ENCODE measurements at places on chromosomes 5 and 9. TPM values are rescaled to one million over a fixed set of nuclear protein-coding genes. Genes with fewer than 3 reads are reported as not detected.

Gene HARS1
- total RNA-seq, result 48.7 TPM

DNA sequence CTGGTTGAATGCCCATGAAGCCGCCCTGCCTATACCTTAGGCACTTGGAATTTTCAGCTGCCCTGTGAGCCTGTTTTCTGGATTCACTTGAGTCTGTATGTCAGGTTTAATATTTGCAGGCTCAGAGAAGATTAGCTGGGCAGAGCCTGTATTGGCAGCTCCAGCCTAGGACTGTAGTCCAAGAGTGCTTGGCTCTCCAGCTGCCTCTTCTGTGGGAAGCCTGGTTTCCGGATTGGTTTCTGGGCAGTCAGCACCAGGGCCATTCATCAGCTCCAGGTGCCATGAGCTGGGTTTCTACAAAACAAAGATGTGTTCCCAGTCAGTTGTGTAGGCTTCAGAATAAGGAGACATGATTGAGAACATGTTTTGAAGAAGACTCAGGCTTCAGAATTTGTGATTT is 90.1 kb downstream of the ARHGAP26 start:
- DNase-seq, result no peak

- no peak for DNase-seq
Measured at GRCh38 chr5:55187370-55187769, 14.4 kb upstream of the CDC20B start.

GRCh38 chr5:72441862-72442540 is 65.2 kb downstream of the ZNF366 start:
- no peak for DNase-seq

- DNase-seq, result no peak
Measured at GRCh38 chr5:126514131-126514557, 80.9 kb downstream of the ALDH7A1 start.

GRCh38 chr5:134555890-134556311 is 30.4 kb downstream of the JADE2 start:
- peak; percentile 52 for DNase-seq

DNA sequence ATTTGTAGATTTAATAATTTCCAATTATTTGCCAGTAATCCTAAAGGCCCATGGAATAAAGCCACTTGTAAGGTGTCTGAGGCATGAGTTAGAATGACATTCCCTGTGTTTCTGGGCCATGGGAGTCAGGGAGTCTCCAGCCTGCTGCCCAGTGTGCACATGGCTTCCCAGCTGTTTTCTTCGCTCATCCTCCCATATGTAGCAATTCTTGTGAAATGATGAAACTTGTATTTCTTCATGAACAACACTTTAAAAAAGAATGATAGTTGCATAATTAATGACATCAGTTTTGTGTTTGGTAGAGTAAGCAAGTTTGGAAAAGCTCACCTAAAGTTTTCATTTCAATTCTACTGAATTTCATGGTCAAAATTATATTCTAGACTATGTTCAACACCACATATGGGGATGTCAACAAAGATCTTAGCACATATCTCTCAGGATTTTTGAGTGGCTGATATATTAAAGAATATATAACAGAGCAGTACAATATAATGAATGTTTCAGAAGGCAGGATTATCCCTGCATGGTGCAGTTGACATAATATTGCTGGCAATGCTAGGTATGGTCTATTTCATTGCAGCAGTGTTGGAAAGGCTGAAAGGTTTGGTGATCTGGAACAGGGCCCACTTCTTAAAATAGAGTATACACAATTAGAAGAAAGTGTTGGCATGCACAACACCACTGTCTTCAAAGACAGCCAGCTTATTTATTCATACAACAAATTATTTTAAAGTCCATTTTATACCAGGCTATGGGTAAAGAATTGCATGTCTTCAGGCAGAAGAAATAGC is 44.7 kb downstream of the GRIN3A start:
- DNase-seq, result no peak

- DNase-seq, result no peak
Measured at GRCh38 chr5:56800186-56800585, 15.2 kb upstream of the MAP3K1 start.

- no peak for DNase-seq
Measured at GRCh38 chr5:177462021-177462670, 11.3 kb downstream of the DBN1 start.

DNA sequence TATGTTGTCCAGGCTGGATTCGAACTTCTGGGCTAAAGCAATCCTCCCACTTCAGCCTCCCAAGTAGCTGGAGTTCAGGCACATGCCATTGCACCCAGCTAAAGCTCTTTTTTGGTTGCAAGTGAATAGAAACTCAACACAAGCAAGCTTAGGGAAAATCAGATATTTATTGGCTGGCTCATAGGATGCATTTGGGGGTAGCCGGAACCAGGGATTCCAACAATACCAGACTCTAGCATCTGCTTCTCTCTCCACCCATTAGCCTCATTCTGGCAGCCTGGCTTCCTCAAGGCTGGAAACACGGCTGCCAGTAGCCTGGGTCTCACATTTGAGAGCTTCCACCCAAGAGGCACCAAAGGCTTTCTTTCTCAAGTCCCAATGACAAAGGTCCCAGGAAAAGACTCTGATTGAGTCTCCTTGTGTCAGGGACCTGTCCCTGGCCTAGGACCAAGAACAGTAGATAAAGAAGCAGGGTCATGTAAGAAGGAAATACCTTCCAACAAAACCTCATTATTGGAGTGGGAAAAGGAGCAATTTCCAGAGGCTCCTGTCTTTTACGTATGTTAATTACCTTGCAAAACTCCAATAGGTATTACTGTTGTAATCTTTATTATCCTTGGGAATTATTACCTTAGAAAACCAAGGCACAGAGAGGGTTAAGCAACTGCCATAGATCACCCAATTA is 23.0 kb upstream of the B4GALT1 start:
- DNase-seq, result no peak

Gene CORO2A
- total RNA-seq, result 7.7 TPM

Gene TAS2R1
- not detected for total RNA-seq

Gene HMGXB3
- total RNA-seq, result 27.2 TPM

GRCh38 chr9:107944387-107944786 is 454.8 kb upstream of the KLF4 start:
- no peak for DNase-seq

- no peak for DNase-seq
Measured at GRCh38 chr5:62308439-62308838, 2.4 kb downstream of the KIF2A start.

DNA sequence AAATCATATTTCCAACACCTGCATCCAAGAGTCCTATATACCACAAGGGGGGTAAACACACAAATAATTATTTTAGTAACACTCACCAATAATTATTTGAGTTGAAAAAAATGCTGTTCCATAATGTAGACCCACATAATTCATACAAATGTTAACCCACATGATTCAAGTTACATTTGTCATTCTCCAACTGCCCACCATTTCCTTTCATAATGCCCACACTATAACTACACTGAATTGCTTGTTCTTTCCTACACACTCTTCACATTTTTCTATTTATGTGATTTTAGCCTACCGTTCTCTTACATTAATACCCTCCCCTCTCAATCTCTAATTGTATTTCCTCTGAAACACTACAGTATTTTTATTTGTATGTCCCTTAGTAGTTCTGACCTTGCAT is 35.9 kb upstream of the HK3 start:
- DNase-seq, result no peak

- no peak for DNase-seq
Measured at GRCh38 chr5:119340597-119341218, 15.1 kb upstream of the TNFAIP8 start.

Gene PCDHB10
- 0.12 TPM for total RNA-seq

Gene DNAI1
- total RNA-seq, result not detected

- no peak for DNase-seq
Measured at GRCh38 chr5:135690466-135690865, 111.7 kb upstream of the CXCL14 start.

DNA sequence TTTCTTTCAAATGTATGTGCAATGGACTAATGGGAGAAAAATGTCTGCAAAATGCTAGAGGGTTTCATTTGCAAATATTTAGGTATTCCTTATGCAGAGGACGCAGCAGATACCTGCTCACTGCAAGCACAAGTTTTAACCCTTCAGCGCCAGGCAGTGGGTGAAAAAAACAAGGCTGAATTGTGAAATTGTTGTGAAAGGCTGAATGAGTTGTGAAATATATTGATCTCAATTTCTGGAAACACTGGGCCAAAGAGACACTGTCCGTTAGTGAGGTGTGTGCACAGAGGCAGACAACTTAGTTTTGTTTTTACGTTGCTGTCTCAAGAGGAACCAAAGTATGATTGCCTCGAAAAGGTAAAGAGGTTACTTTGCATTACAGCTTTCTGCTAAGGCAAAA is 18.8 kb downstream of the FUBP3 start:
- DNase-seq, result no peak

- DNase-seq, result no peak
Measured at GRCh38 chr5:52796031-52796430, 8.3 kb downstream of the ITGA1 start.

Gene EIF4E1B
- total RNA-seq, result not detected

DNA sequence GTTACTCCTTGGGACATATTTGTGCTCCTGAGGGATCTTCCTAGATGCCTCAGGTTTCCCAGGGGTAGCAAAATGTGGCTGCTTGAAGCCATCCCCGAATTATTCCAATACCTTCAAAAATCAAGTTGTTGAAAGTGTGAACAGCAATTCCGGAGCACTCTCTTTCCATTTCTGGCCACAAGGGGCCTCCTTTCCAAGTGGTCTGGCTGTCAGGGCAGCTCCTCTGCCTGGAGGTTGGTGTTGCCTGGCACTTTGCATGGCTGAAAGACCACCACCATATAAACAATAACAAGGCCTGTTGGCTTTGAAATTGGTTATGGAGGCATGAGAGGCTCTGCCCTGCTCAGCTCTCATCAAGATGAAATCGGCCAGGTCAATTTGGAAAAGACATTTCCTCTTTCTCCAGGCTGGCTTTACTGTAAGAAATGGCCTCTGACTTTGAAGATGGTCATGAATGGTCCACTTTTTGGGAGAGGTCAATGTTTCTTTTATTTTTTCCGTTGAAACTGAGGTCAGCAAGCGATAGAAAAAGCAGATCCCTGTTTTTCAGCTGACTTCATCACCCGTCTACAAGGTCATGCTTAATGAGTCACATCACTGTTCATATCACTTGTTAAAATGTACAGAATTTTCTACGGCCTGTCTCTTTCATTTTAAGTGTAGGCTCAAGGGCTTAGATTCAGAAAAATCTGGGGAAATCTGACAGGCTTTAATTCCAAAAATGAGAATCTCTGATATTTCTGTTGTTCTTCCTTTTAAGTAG is 481.1 kb upstream of the ZNF608 start:
- no peak for DNase-seq

GRCh38 chr5:173191561-173191960 is 43.4 kb downstream of the NKX2-5 start:
- no peak for DNase-seq

- DNase-seq, result no peak
Measured at GRCh38 chr5:87109746-87110145, 157.9 kb upstream of the RASA1 start.

Gene MRPS2
- total RNA-seq, result 28.8 TPM

Gene DNAH5
- total RNA-seq, result not detected

- DNase-seq, result no peak
Measured at GRCh38 chr9:127161081-127161624, 38.7 kb upstream of the ANGPTL2 start.

DNA sequence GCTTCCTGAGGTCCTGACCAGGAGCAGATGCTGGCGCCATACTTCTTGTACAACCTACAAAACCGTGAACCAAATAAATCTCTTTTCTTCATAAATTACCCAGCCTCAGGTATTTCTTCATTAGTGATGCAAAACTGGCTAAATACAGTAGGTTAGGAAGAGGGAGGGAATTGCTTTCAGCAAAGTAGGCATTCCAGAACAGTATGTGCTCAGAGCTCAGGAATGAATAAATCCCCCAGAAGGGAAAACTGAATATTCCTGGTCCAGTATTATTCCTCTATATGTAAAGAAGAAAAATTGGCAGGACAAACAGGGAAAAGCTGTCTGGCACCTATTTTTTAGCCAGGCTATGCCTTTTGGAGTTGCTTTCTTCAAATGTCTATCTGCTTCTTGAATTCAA is 577.1 kb downstream of the PSAT1 start:
- no peak for DNase-seq

GRCh38 chr5:108637134-108637533 is 110.6 kb upstream of the FER start:
- DNase-seq, result no peak

DNA sequence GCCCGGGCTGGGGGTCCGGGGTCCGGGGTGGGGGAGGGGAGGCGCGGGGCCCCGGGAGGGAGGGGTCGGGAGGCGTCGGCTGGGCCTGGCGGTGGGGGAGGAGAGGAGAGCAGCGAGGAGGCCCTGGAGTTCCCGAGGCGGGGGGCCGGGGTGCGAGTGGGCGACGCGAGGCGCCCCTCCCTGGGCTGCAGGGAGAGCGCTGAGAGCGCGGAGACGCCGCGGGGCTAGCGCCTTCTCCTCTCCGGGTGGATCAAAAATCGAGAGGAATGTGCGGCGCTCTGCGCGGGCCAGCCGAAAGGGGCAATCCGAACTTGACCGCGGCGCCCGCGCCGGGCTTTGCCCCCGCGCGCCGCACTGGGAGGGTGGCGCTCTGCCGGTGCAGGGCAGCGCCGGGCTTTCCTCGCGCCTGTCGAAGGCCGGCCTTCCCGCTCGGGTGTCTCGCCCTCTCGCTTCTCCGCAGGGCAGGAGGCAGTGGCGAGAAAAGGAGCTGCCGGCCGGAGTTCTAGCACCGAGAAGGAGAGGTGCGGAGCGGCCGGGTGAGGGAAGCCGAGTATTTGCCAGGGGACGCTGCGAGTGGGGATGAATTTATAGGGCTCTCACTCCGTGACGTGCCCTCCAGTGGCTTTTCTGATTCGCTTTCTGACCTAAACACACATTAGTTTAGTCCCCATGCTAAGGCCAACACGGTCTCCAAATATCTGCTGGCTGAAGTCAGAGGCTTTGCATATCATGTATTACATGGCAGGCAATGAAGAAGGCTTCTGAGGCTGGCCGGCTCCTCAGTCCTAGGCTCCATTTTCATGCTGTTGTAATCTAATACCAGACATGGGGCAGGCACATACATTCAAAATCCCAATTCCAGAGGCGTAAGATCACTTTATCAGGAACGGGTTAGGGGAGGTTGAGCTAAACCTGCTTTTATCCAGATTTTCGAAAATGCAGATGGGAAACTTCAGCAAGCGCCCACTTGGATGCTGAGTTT is 503 bp upstream of the GDNF start:
- DNase-seq, result peak; percentile 26

DNA sequence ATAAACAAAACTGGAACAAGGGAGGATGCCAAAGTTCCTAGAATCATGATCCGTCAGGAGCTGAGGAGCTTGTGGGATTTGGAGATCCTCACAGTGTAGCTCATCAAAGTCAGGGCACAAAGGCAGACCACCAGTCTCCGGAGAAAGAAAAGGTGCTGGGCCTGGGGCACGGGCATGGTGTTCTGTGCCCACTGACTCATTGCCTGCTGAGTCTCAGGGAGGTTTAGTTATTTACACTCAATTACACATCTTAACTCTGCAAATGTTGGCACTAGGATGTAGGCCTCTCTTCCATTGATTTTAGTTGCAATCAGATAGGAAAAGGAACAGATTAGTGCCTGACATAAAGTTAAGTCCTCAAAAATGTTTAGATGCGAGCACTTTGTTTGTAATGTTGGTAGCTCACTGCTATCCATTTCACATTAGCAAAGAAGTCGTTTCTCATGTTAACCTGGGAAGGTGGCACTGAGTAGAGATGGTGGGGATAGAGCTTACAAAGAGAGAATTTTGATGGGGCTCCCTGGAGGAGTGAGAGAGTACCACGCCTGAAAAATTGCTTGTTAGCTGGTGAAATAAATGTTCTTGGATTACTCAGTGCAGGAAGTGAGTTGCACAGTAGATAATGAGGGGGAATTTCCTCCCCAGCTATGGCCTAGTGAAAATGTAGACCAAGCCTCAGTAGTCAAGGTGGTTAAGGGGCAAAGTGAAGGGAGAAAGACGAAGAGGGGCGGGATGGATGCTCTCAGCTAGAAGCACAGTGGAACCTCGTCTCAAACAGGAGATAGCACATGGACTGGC is 109.5 kb upstream of the CD180 start:
- DNase-seq, result no peak
